CD4-positive, alpha-beta T cell treated with Interleukin-21 for 1 hour (primary cell): ENCODE measurements at places on chromosomes 3 and 15.
A peak's percentile ranks its signal among the peaks of the same experiment; 100 is the strongest.

DNA sequence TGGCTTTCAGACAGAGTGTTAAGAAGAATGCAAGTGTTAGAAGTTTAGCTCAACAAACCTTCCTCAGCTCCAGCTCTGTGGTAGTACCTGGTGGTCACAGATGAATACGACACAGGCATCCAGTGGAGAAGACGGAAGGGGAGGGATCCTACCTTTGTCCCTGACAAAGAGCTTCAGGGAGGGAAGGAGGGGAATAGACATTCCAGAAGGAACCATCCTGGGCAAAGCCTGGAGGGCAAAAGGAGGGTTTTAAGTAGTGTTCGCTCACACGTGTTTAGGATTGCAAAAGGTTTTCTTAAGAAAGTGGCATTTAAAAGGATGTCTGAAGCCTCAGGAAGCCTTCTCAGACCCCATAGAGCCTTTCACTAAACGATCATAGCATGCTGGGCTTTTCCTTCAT, 2.8 kb downstream of the CHCHD4 start:
- DNase-seq, result no peak

DNA sequence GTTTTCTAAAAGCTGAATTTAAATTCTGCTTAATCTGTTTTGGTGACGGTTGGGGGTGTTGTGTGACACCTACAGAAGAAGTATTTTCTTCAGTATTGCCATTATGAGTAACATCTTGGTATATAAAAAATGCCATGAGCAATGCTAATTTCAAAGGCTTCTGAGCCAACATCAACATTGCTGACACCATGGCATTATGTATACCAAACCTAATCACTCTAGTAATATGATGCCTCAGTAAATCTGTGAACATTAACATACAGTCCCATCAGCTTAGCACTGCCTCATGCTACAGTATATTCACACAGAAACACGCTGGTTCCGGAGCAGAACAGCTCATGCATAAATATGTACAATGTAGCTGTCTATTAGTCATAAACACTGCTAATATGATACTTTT, 75.8 kb downstream of the ZPLD1 start:
- no peak for DNase-seq

GRCh38 chr3:73661265-73661664, 36.5 kb upstream of the PDZRN3 start:
- no peak for DNase-seq

DNA sequence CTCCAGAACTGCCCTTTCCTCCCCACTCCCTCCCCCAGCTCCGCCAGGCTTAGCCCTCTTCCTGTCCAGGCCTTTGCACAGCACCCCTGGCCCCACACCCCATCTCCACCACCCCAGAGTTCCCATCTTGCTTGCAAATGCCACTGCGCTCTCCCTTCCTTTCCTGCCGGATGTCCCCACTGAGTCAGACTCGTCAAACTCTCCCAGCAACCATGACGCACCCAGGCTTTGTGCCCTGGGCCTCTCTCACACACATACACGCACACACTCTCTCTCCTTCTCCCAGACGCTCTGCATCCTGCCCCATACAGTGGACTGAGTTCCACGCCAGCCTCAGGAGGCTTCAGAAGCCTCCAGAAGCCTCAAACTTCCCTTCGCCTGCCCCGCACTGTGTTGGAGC, 2.8 kb upstream of the CCDC9B start:
- DNase-seq, result no peak

GRCh38 chr3:88150371-88150770, 612 bp downstream of the C3orf38 start:
- peak; percentile 40 for DNase-seq

DNA sequence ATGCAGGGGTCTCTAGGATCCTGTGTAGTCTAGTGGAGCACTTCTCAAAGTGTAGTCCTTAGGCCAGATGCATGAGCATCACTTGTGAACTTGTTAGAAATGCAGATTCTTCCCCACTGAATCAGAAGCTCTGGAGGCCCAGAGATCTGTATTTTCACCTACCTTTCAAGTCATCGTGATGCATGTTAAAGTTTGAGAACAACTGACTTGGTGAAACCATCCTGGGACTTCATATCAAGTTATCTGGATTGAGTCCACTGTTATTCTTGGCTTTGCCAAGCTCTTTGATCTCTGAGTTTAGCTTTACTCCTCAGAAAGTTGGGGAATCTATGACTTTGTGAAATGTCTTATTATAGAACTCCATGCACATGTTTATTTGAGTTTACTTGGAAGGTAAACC, 78.5 kb downstream of the ARNT2 start:
- DNase-seq, result no peak

GRCh38 chr15:61524545-61524944, 295.4 kb upstream of the RORA start:
- no peak for DNase-seq

- DNase-seq, result no peak
Measured at GRCh38 chr3:177430653-177431052, 233.4 kb upstream of the TBL1XR1 start.
